ENCODE measurements at places on chromosomes 7 and 10.

DNA sequence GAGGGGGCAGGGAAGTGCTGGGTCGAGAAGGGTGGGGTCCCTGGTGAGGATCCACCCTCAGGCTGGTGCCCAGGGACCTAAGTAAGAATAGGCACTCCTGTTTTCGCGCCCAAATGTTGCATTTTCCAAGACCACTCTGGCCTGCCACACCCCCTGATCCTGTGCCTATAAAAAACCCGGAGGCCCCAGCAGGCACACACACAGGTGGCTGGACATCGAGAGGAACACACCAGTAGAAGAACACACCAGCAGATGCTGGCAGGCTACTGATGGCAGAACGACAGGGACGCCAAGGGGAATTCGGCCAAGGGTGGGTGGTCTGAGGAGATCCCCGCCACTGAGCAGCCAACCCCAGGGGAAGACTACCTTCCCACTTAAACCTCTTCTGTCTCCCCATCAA is 633.9 kb upstream of the POT1 start:
- no peak for DNase-seq

- no peak for DNase-seq
Observed at GRCh38 chr7:22909917-22910316, 87.3 kb upstream of the TOMM7 start.

DNA sequence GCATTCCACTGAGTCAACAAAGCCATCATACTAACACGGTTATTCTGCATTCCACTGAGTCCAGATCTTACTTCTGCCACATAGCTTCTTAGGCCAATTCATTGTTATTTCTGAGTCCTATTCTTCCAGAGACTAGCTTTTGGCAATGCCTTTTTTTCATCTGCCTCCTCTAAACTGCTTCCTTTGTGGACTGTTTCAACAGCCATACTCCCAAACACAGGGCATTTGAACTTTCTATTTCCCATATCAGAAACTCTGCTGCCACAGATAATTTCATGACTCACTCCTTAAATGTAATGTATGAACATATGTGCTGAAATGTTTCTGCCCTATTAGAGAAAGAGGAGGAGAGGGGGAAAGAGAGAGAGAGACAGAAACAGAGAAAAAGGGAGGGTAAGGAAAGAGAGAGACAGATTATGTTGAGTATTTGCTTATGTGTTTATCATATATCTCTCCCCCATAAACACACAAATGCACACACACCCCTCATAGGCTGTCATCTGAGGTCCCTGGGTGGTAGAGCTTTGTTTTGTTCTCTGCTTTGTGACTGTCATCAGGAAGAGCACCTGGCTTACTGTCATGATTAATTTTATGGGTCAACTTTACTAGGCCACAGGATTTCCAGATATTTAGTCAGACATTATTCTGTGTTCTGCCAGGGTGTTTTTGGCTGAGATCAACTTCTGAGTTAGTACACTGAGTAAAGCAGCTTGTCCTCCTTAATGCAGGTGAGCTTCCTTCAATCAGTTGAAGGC is 308.0 kb upstream of the KCND2 start:
- no peak for DNase-seq

GRCh38 chr7:85489498-85489897 is 302.6 kb upstream of the SEMA3D start:
- DNase-seq: no peak

DNA sequence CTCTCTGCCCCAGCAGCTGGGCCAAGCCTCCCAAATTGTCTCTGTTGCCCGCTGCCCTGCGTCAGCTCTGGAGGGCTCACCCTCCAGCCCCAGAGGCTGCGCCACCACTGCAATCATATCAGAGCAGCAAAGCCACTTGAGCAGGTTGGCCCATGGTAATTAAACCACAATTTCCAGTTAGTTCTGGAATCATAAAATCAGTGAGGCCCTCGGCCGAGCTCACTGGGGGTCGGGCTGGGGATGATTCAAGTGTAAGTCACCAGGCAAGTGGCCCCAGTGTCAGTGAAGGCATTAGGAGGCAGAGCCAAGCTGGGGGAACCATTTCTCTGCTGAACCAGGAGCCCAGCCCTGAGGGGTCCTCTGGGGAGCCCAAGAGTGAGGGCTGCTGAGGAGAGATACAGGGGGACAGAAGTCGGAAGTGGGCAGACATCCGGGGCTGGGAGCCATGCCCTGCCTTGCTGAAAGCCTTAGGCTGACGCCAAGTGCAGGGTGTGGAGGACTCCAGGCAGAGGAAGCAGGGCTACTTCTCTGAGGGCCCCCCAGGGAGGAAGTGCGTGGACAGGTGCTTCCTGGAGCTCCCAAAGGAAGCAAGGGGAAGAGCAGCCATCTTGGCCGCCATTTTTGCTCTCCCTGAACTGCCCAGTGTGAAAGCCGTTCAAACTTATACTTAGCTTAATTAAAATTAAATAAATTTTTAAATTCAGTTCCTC is 29.5 kb upstream of the SLC29A3 start:
- no peak for DNase-seq

DNA sequence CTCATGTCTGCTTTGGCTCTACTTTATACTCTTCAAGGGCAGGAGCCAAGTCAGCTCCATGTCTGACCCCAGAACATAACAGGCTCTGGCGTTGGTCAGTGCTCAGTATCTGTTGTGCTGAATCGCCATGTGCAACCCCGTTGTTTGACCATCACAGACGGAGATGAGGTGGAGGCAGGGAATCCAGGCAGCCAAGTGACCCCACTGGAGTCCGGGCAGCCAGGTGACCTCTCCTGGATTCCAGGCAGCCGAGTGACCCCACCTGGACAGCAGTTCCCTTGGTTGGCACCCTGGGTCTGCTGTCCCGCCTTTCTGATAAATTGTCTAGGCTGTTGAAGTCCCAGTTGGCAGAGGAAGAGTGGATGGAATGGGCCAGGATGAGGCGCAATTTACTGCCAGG is 232.2 kb downstream of the TCERG1L start:
- DNase-seq: no peak

All from stimulated activated CD8-positive, alpha-beta memory T cell treated with anti-CD3 and anti-CD28 coated beads, Interleukin-15, amount 100 ng/mL, for 48 hours (primary cell).